ENCODE measurements at places on chromosomes 5 and 9.
A peak's percentile ranks its signal among the peaks of the same experiment; 100 is the strongest.

DNA sequence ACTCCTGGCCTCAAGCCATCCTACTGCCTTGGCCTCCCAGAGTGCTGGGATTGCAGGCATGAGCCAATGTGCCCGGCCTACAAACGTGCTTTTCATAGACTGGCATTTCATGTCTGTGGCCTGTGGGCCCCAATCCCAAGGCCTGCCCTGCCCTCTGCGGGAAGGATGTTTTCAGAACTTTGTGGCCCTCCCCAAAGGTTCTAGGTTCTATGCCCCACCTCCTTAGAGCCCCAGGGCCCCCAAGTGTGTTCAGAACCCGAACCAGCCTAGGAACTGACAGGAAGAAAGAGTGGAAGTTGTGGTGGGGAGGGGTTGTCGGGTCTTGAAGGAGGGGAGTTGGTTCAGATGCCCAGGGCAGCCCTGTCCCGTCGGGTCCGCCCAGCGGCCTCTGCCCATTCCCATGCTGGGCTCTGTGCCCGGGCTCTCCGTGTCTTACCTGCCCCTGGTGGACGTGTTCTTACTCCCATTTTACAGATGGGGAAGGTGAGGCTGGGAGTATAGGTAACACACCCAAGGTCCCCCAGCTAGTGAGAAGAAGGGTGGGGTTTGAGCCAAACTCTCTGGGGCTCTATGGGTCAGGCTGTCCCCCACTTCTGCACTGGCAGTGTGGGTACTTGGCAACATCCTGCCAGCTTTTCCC, 175.8 kb upstream of the IER5L start:
- no peak for DNase-seq

DNA sequence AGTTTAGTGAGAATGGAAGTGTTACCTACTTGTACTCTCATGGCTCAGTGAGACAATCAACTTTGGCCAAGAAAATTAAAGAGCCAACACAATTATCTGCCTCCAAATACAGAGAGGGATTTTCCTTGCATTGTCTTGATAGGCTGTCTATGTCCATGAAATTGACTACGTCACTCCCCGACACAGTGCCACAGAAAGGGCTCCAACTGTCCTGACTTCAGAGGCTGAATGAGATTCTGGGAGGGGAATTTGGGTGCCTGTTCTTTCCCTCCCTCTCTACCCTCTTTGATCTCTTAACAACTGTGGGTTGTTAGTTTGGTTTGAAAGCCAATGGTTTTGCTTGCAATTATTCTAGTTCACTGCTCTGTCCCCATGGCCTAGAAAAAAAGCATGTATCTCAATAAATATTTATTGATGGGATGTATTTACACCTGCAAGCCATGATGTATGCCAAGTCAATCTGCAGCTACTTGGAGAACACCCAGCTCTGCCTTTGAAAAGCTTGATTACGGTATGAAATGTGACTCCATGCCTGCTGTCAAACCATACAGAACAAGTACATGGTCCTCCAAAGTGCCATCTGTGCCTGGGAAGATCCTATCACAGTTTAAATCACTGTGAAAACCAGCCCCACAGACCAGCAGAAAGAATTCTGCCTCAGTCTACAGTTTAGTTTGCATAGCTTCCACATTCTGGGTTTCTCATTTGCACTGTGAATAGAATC, 37.3 kb downstream of the CAPSL start:
- DNase-seq = peak; percentile 80

GRCh38 chr9:70506159-70506558, 91.7 kb upstream of the KLF9 start:
- no peak for DNase-seq

- no peak for DNase-seq
Measured at GRCh38 chr9:135281151-135281550, 193.7 kb downstream of the OLFM1 start.

DNA sequence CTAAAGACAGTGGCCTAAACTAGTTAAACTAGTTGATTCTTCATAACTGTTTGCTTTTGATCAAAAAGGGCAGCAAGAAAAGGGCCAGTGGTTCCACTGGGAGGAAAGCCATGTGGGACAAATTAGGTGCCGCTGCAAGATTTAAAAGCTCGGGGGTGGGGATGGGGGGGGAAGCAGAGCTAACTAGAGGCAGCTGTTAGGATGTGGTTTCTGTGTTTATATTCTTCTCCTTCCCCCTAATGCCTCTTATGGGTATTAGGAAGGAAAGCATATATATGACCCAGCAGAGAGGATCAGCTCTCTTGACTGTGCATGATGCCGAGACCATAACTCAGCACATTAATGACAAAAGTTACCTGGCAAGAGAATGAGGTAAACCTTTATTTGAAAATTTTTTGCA, 65.7 kb downstream of the EFNA5 start:
- no peak for DNase-seq

GRCh38 chr9:7780261-7780988, 19.2 kb downstream of the DMAC1 start:
- no peak for DNase-seq

DNA sequence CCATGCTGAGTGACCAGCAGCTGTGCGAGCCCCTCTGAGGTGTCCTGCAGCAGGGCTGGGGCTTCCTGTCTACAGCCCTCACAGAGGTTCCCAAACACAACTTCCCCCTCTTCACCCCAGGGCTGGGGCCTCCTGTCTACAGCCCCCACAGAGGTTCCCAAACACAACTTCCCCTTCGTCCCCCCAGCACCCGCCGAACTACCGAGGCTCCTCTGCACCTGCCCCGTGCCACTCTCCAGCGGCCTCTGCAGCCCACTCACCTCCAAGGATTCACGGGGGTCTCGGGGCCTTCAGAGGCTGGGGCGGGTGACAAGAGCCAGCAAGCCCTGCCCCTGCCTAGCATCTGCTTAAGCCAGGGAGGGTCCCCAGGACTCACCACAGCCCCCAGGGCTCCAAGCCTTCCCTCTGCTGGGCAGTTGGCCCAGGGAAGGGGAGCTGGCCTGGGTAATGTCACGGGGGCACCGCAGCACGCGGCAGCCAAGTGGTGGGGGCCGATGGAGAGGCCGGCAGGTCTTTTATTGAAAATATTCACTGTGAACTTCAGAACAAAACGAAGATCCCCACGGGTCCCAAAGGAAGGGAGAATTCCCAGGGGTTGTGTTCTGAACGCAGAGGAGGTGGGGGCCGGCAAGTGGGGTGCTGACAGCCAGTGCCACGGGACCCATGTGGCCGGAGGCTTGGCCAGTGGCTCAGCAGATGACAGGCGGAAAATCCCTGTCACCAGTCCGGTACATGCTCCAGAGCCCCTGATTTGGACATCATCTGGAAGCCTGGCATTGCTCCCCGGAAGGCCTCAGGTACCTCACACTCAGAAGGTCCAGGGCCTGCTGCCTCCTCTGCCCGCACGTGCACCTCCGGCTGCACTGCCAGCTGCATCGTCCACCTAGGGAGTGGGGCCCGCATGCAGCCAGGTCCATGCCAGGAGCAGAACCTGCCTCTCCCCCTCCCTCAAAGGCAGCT, 125.3 kb downstream of the ADAMTS2 start:
- DNase-seq = no peak

DNA sequence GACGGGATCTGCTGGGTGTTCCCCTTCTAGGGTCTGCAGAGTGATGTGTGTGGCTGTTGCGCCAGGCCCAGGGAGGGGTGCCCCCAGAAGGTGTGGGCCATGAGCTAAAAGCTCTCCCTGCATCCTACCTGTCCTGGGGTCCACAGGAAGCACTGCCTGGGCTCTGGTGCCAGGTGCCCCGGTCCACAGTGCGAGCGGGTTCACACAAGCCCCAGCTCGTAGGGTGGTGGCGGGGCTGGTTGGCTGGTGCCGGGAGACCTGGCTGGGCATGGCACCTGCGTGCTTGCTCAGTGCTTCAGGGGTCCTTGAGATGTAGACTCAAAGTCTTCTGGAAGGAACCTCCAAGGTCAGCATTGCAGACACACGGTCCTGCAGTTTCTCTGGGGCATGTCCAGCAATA, 25.5 kb downstream of the ASS1 start:
- DNase-seq = no peak

GRCh38 chr5:24749701-24750100, 104.9 kb upstream of the CDH10 start:
- no peak for DNase-seq

DNA sequence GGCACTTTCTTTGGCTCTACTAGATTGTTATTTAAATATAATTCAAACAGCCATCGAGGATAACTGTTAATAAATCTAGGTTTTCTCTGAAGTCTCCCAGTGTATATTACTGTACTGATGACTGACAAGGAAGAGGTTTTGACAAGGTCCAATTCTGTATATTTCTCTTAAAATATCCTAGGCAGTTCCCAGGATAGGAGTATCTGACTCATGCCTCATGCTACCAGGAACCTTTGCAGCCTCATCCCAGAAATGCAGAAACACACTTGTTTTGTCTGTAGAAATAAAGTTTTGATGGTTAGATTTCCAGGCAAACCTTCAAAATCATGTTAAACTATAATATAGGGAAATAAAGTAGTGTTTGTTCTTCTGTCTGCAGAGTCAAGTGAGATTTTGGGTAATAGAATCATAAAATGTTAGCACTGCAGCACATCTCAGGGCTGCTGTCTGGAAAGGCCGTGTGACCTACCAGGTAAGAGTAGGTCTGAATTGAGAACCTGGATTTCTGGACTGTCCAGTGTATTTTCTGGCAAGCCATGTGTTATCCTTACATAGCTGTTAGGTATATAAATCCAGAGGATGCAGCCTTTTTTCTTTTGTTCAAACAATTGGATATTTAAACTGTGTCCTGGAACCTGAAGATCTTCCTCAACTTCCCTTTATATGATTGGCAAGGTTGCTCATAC, 8.3 kb downstream of the UBE2D2 start:
- DNase-seq = no peak

DNA sequence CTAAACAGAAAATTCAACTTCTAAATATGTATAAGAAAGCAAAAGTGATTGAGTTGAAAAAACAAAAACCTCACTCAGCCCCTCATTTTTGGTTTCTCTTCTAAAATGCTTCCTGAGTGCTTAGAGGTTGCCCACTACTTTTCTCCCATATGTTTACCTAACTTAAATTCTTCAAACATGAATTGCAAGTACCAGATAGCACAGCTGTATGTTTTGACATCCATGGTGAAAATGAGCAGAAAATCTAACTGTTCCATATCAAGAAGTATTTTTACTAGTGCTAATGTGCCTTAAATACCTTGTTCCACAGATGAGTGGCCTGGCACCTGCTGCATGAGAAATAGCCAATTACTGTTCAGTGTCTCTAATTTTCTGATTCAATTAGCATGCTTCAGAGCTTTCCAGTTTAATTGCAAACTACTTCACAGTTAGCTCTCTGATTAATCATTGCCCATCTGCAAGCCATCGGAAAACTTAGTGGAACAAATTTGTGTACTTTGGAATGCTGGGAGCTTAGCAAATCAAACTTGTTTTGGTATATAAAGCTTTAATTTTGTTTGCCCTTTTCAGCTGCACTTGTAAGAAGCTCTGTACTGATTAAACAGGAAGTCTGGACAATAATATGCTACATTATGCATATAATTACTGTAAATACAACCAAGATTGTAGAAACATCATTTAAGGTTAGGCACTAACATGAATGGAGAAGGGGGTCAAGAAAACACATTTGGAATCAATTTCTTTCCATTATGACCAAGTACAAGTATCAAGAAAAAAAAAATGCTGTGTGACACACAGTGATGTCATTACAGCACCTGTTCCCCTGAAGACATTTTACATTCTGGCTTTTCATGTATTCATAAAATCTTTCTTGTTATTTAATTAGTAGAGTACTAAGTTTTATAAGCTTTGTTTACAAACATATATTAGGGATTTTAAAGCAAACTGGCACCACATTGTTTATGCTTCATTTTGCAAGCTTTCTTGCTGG, 65.6 kb downstream of the POU5F2 start:
- peak; percentile 49 for DNase-seq

DNA sequence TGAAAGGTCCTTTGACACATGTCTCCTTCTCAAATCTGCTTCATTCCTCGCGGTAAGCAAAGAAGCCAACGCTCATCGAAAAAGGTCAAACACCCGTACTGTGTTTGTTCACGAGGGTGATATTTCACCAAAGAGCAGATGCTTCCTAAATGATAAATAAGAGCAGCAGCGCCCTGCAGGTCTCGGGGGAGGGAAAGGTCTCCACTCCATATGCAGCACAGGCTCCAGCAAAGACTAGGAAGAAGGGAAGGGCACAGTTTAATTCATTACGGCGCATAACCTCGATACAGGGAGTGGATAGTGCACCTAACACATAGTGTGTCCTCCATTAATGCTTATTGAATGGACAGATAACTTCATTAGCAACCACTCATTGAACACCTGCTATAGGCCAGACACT, 593.3 kb downstream of the CDK5RAP2 start:
- no peak for DNase-seq

GRCh38 chr5:88889189-88890069, 6.4 kb upstream of the MEF2C start:
- no peak for DNase-seq

DNA sequence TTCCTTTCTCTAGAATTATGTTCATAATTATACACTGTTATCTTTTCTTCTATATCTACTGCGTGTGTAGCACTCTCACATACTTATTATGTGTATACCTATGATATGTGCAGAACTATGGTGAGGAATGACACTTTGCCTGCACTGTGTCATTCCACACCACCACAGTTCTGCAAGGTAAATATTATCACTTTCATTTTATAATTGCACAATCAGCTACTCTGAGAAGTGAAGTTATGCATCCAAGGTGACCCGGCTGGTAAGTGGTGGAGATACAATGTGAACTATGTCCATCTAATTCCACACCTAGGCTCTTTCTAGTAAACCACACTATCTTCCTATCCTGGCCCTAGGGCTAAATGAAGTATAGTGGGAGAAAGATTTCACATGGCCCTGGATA, 170.1 kb upstream of the ATP10B start:
- DNase-seq = no peak

DNA sequence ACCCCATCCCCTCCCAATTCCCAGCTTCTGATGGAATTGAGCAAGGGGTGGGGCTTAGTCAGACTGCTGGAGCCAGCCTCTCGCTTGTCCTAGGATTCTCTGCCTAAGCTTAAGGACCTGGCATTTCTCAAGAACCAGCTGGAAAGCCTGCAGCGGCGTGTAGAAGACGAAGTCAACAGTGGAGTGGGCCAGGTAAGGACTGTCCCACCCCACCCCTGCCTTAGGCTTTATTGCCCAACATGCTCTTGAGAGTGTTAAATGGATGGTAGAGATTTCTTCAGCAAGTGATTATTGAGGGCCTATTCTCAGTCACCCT, 1.1 kb downstream of the SLC35A4 start:
- DNase-seq = no peak

DNA sequence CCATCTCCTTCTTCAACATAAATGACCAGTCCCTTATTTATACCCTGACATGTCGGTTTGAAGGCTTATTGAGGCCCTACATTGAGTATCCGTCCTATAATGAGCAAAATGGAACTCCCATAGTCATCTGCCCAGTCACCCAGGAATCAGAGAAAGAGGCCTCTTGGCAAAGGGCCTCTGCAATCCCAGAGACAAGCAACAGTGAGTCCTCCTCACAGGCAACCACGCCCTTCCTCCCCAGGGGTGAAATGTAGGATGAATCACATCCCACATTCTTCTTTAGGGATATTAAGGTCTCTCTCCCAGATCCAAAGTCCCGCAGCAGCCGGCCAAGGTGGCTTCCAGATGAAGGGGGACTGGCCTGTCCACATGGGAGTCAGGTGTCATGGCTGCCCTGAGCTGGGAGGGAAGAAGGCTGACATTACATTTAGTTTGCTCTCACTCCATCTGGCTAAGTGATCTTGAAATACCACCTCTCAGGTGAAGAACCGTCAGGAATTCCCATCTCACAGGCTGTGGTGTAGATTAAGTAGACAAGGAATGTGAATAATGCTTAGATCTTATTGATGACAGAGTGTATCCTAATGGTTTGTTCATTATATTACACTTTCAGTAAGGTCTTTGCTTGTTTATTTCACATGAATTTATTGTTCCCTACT, 38.2 kb upstream of the BTNL3 start:
- no peak for DNase-seq

- DNase-seq = peak; percentile 7
Measured at GRCh38 chr5:177545487-177546257, 8.7 kb downstream of the FAM193B start.

Measured in NCI-H446 treated with DMSO at 0.1 percent for 48 hours (cell line).